ENCODE measurements at places on chromosomes 5 and 9. TPM values are rescaled to one million over a fixed set of nuclear protein-coding genes. Genes with fewer than 3 reads are reported as not detected.

The CDO1 gene
- 66.0 TPM for total RNA-seq

The SPAAR gene
- total RNA-seq: 3.8 TPM

The HTR1A gene
- not detected for total RNA-seq

The LCN1 gene
- total RNA-seq: not detected

The UBAP1 gene
- total RNA-seq: 39.4 TPM

The SPATA31D4 gene
- not detected for total RNA-seq
